ENCODE measurements at places on chromosomes 6 and 20.

- no peak for DNase-seq
Measured at GRCh38 chr6:12436683-12437082, 146.5 kb downstream of the EDN1 start.

DNA sequence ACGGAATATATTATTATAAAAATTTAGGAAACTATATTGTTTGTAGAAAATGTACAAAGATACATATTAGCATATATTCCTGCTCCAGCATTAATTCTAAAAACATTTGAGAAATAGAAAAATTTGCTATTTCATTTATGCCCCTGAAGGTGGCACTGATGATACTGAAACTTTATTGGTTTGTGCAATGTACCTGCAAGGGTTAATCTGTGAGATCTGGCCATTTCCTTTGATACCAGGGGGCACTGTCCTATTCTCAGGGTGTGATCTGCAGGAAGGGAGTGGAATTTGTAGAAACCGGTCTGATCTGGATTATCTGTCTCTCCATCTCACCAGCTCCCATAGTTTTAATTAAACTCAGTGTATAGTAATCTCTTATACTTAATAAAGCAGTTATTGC is 625.1 kb upstream of the IMPG1 start:
- DNase-seq = no peak

DNA sequence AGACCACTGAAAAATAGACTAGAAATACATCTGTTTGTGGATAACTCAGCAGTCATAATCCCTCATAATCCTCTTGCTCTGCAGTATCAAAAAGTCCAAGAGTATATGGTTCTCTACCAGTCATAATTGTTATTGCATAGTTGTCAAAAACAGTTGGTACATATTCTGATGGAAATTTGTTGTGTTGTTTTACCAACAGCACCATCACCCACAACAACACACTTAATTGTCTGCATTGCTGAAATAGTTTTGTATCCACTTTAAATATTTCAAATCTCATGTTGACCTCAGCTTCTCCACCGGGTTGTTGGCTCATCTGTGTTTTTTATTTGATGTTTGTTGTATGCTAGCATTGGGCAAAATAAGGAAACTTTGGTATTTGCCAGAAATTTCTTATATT is 39.4 kb downstream of the ITCH start:
- no peak for DNase-seq

GRCh38 chr20:19992996-19993908 is 23.9 kb upstream of the NAA20 start:
- DNase-seq = no peak

Data from CD4-positive, alpha-beta T cell treated with Interleukin-4 for 1 hour (primary cell).